ENCODE measurements at places on chromosomes 5 and 9.

DNA sequence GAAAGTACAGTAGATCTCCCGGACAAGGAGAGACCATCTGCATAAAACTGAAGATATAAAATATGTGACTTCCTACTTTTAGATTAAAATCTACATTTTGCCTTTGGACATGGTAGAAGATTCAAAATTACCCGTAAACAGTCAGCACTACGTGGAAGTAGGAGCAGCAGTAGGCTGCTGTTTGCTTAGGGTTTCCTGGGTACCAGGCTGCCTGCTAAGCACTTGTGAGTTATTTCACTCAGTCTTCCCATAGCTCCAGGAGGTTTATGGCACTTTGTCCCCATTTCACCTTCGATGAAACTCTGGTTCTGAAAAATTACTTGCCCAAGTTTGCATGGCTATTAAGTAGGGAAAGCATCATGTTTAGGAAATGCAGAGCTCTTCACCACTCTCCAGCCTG, 92.6 kb downstream of the STK32A start:
- H3K36me3 ChIP-seq, result no peaks in the 10 kb centered on the region
- H3K27me3 ChIP-seq, result no peaks in the 10 kb centered on the region
- H3K4me1 ChIP-seq, result no peaks in the 10 kb centered on the region
- no peak overlapping the region for H3K27ac ChIP-seq

DNA sequence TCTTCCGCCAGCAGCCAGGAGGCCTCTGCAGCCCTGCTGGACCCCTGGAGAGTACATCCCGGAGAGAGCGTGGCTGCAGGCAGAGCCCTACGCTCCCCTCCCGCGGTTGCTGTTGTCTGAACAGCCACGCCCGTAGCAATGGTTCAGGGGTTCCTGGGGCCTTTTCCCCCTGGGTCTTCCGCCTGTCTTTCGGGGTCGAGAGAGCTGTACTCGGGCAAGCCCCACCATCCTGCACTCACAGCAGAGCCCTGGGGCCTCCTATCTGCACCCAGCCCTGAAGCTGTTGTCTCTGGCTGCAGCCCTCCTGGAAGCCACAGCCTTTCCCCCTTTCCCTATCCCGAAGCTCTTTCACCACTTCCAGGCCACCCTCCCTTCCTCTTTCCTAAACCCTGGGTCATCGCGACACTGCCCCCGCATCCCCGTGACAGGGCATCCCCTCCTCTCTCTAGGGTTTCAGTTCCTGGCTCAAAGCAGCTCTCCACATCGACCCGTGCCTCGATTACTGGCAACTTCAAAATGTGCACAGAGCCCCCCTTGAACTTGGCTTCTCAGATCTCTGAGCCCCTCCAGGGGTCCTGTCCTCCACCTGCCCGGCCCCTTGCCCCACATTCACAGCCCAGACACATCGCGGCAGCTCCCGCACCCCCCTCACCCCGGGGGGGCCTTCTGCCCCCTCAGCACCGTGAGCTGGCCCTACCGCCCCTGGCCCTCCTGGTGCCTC, 43.9 kb upstream of the CEP72 start:
- H3K36me3 ChIP-seq, result no peaks in the 10 kb centered on the region
- no peak overlapping the region for H3K4me3 ChIP-seq
- H3K27ac ChIP-seq, result no peak overlapping the region
- H3K27me3 ChIP-seq, result no peaks in the 10 kb centered on the region
- DNase-seq, result no peak

DNA sequence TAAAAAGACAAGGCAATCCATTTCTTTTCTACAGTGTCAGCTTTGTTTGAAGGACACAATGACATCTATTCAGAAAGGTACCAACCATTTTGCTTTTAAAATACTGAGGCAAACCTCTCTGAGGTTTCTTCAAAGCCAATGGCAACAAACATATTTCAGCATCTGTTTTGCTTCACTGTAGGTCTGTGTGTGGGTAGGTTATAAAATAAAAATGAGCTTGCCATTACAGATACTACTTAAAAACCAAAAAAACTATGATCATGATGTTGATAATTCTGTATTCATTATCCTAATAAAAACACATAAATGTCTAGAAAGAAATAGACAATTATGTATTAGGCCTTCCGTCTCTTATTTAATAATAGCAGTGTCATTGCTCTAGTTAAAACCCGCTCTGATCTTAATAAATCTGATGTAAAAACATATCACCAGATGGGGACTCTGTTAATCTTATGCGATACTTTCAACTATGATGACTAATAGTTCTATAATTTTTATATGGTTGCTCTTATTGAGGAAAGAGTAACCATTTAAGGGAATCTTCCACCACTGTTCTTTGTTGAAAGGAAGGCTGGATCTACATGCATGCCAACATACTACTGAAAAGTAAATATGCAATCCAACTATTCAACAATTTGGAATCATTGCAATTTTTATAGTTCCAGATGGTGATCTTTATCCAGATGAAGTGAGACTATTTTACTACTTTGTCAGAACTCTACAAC, 647.2 kb downstream of the PDE4D start:
- H3K4me1 ChIP-seq, result peaks cover 4% of the 10 kb centered on the region
- H3K36me3 ChIP-seq, result no peaks in the 10 kb centered on the region
- H3K27ac ChIP-seq, result no peak overlapping the region
- no peak for DNase-seq
- no peaks in the 10 kb centered on the region for H3K27me3 ChIP-seq
- H3K4me3 ChIP-seq, result no peak overlapping the region

- H3K27me3 ChIP-seq, result no peaks in the 10 kb centered on the region
- peaks cover 2% of the 10 kb centered on the region for H3K4me1 ChIP-seq
- no peak for DNase-seq
- H3K36me3 ChIP-seq, result no peaks in the 10 kb centered on the region
Measured at GRCh38 chr5:159971038-159971437, 37.9 kb upstream of the TTC1 start.

DNA sequence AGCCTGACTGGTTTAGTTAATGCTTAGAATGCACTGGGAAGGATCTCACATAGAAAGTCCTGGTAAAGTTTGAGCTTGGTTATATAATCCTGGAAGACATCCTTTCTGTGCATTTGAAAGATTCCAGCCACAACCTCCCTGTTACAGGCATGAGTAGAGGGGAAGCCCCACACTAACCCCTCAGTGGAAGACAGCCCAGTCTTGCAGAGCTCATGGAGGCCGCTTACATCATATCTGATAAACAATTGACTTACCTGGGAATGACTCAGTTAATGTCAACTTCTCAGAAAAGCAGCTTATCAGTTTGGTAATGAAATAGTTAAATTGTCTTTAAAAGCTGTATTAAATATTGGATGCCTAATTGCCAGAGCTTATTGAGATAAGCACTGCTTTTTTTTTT, 28.1 kb upstream of the PDE8B start:
- no peaks in the 10 kb centered on the region for H3K27me3 ChIP-seq
- no peak overlapping the region for H3K27ac ChIP-seq
- no peak overlapping the region for H3K4me3 ChIP-seq
- H3K36me3 ChIP-seq, result no peaks in the 10 kb centered on the region
- no peak for DNase-seq
